T follicular helper cell (primary cell): ENCODE measurements at places on chromosomes 7 and 10.

GRCh38 chr7:85038466-85038865 lies 148.4 kb downstream of the SEMA3D start:
- DNase-seq: no peak

- DNase-seq: no peak
Observed at GRCh38 chr7:37832194-37832593, 16.2 kb upstream of the NME8 start.

GRCh38 chr7:1520539-1521234 lies 9.8 kb upstream of the MAFK start:
- no peak for DNase-seq

GRCh38 chr10:63388421-63389031 lies 77.3 kb downstream of the JMJD1C start:
- DNase-seq: no peak

GRCh38 chr10:59456199-59456598 lies 93.8 kb upstream of the FAM13C start:
- no peak for DNase-seq

DNA sequence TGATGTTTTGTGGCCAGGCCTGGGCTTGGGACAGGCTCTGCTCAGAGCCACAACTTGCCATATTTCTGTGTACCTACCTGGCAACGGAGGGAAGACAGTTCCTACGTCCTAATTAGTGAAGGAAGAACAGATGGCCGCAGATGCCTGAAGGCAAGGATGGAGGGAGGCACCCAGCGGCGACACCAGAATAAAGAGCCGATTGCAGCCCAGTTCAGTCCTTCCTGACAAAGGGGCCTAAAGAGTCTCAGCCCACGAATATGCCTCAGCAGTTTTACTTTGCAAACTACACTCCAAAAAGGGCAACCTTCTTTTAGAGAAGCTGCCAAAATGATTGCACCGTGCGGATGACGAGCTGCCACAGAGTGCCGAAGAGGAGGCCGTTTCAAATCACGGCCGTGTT lies 585.8 kb downstream of the GLRX3 start:
- no peak for DNase-seq

DNA sequence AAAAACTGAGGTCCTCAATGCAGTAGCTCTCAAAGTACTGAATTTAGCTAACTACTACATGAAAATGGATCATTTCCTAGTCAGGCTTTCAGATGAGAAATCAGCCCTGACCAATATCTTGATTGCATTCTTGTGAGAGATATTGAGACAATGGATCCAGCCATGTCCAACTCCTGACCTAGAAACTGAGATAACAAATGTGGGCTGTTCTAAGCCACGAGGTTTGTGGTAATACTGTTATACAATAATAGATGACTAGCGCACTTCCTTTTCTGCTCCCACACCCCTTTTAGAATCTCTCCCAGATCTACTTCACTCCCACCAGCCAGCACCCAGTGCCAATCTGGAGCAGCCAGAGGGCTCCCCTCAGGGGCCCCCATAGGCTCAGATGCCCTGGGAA lies 209.3 kb upstream of the KMT2E start:
- no peak for DNase-seq

- DNase-seq: no peak
Observed at GRCh38 chr10:58894929-58895328, 281.5 kb upstream of the PHYHIPL start.

DNA sequence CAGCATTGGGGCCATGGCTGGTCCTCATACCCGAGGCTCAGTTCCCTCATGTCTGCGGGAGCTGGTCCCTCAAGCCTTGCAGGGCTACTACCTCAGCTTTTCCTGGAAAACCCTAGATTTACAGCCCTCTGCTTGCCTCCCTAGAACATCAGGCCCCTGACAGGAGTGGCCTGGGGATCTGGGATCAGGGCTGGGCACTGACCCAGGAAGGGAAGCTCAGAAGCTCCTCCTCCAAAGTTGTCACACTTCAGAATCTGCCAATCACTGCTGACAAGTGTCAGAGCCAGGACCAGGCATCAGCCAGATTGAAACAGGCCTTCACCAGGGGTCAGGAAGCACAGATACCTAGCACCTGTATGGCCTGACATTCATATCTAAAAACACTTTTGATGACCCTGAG lies 115.2 kb downstream of the GRID1 start:
- no peak for DNase-seq

GRCh38 chr10:68934994-68935393 lies 21.0 kb upstream of the DDX21 start:
- DNase-seq: no peak

- no peak for DNase-seq
Observed at GRCh38 chr7:54964136-54964535, 54.7 kb upstream of the EGFR start.

DNA sequence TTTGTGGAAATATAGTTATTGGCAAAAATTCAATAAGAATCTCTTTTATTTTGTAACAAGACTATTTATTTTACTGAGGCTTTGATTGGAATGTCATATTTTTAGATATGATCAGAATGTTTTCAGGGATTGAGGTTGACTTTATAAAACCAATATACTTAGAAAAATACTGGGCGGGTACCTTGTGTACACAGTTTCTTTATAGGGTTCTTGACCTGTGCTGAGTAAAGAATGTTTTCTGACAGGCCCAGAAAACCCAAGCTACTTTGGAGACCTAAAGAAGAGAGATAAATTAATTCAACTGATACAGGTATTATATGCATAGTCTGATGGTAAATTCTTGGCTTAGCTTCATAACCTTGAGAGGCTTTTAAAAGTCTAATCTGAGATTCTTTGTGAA lies 23.9 kb upstream of the SPAM1 start:
- DNase-seq: no peak

GRCh38 chr10:33087922-33088321 lies 129.9 kb upstream of the ITGB1 start:
- DNase-seq: no peak

GRCh38 chr10:127346604-127347003 lies 150.2 kb upstream of the INSYN2A start:
- no peak for DNase-seq

GRCh38 chr7:47119261-47119865 lies 462.5 kb downstream of the TNS3 start:
- no peak for DNase-seq

GRCh38 chr10:91023700-91024398 lies 103.0 kb upstream of the ANKRD1 start:
- DNase-seq: no peak

DNA sequence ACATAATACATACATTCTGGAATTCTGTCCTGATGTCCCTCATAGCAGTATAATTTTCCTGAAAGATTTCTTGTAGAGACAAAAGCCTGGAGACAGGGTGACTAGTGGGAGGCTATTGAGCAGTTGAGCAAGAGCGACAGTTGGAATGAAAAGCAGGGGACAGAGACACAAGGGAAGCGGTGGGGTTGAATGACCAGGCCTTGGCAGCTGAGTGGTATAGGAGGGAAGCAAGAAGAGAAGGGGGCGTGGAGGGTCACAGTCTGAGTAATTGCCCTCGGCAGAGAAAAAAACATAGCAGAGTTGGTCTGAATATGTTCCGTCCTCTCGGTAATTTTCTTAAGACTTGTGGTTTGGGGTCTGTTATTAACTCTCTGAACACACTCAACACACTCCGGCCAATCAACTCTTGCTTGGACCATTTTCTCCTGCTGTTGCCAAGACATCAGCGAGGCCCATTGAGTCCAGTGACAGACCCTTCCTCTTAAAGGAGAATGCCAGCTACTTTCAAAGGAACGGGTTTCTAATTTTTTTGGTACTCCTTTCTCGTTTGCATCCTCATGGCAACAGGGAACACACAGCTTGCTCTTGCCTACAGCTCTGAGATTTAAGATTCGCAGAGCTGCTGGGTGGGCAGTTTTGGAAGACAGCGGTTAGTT lies 5.3 kb upstream of the ACTR3B start:
- DNase-seq: no peak

- no peak for DNase-seq
Observed at GRCh38 chr10:34864149-34865067, 49.3 kb upstream of the PARD3 start.

GRCh38 chr10:6580279-6581029 lies 378 bp upstream of the PRKCQ start:
- peak; percentile 72 for DNase-seq

DNA sequence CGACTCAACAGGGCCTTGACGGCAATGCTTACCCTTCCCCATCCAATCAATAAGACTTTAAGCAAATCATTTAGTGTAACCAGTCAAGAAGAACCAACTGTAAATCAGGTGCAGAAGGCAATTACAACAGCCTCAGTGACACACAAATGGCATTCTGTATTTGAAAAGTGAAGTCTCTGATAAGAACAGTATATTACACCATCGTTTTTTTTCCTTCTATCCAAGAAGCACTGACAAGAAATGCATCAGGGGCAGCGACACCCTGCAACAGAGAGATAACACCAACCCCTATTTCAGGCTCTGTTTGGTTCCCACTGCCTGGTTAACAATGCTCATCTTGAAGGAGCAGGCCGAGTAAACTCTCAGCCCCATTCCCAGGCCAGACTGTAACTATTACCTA lies 204.0 kb upstream of the AOAH start:
- no peak for DNase-seq

GRCh38 chr10:48391994-48392393 lies 85.5 kb downstream of the MAPK8 start:
- no peak for DNase-seq

GRCh38 chr10:126090911-126091728 lies 194.8 kb downstream of the FANK1 start:
- no peak for DNase-seq

DNA sequence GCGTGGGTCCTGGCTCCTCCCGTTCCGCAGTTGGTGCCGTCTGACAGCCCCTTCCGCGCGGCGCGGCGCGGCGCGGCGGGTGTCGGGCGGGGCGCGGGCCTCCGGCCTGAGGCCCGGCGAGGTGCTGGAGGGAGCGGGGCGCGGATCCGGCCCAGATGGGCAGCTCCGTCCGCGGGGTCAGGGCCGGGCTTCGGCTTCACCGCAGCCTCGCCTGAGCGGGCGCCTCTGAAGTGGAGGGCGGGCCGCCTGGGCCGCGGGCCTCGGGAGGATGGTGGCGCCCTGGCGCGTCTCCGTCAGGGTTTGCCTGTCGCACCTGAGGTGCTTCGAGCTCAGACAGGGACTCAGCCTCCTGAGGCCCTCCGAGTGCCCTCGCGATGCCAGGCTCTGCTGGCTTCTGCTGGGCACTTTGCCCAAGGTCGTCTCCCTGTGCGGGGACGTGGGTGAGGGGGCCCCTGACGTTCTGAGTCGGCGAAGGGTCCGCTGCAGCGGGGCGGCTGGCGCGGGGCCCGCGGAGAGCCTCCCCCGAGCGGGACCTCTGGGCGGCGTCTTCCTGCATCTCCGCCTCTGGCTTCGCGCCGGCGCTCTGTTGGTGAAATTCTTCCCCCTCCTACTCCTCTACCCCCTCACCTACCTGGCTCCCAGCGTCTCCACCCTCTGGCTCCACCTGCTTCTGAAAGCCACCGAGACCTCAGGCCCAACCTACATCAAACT lies 473 bp downstream of the ADCK2 start:
- peak; percentile 43 for DNase-seq

DNA sequence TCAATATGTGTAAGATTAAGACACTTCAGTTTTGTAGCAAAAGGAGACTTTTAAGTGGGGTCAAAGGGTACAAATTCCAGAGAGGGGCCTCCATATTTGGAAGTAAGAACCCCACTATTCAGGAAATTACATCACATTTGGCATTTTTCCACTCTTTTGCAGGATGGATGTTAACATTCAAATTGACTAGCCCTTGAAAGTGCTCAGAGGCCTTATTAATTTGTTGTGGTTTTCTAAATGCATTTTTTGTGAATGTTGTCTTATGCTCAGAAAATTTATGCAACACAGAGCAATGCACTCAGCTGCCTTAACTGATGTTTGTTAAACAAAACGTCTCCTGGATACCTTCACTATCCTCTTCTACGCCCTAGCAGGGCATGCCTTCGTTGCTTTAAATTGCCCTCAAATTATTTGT lies 50.9 kb upstream of the PDLIM1 start:
- no peak for DNase-seq

DNA sequence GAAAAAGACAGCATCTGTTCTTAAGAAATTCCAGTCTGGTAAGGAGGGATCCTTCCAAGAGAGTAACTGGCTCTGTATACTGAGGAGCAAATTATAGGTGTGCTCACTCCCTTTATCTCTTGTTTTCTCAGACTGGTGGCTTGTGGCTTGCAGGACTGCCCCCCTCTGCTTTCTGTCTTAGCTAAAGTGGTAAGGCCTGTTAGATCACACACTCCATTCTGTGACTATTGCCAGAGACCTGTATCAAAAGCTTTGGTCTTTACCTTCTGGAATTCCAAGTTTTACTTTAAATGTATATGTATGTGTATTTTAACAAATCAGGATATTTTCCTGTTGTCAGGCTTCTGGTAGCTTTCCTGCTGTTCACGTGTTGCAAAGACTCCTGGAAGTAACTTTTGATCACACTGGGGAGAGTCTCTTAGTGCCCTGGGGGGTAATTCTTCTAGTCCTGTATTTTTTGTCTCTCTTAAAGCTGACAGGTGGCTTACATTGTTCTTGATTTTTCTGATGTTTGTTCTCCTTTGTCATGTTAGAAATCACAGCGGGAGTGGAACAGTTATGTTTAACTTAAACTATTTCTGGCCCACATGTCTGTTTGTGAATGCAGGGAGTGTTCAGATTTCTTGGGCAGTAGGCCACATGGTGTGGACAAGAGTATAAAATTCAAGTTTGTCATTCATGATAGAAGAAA lies 99.0 kb downstream of the PLPP4 start:
- DNase-seq: no peak

DNA sequence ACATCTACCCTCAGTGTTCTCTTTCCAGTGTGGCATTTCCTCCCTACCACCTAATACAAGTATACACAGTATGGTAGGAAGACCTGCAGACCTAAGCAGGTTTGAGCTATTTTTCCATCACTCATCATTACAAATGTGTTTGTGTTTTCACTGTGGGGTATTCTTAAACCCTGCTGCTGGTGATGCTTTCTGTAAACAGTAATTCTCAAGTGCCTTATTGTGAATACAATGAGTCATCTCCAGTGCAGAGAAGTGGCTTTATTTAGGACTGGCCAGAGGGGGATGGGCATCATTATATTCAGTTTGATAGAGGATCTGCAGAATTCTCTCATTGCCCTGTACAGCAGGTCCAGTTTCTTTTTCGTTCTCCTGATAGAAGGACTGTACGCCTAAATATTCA lies 63.7 kb downstream of the GRM8 start:
- no peak for DNase-seq

DNA sequence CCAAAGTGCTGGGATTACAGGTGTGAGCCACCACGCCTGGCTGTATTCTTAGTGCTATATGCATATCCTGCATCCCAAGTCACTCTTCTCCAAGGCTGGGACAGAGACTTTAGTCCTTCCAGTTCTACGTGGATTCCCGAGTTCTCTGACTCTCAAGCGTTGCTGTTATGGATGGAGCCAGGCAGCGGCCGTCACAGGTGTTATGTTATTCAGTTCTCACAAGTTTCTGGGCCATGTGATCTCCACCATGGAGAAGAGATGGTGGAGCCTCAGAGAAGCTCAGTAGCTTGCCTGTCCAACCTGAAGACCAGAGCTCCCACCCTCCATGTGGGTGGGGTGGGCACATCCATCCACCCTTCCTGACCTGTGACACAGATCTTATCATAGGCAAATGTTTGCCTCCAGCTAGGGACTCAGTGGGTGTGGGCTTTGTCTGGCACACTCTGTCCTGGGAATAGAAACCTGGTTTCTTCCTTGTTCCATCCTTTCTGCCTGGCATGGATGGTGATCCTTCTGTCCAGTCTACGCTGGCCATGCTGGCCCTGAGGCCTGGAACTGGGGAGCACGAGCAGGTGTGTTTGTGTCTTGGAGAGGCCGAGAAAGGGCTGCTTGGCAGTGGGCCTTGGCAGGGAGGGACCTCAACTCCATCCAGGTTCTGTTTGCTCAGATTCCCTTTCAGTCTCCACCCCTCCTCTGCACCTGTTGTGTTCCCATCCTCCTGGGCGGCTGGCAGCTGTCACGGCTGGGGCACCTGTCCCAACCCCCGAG lies 55.3 kb downstream of the NEURL1 start:
- DNase-seq: no peak
